ENCODE measurements at places on chromosomes 11 and 22. TPM values are rescaled to one million over a fixed set of nuclear protein-coding genes. Genes with fewer than 3 reads are reported as not detected.
A peak's percentile ranks its signal among the peaks of the same experiment; 100 is the strongest.

Gene EFEMP2
- total RNA-seq: 22.9 TPM

Gene LRRC56
- total RNA-seq: 3.4 TPM

Gene C11orf68
- total RNA-seq: 14.0 TPM

Gene SEC14L6
- total RNA-seq: 1.1 TPM

Gene LUZP2
- 25.4 TPM for total RNA-seq

Gene CHRM1
- total RNA-seq: not detected

Gene FREY1
- 2.1 TPM for total RNA-seq

Gene YPEL4
- total RNA-seq: 0.13 TPM

Gene MYBPC3
- total RNA-seq: not detected

Gene GRM5
- not detected for total RNA-seq

Gene CSTPP1
- total RNA-seq: 19.6 TPM

Gene GAS2
- total RNA-seq: 1.8 TPM

- no peaks in the 10 kb centered on the region for H3K27me3 ChIP-seq
- H3K36me3 ChIP-seq: no peaks in the 10 kb centered on the region
- no peak overlapping the region for H3K4me3 ChIP-seq
- DNase-seq: peak; percentile 25
- H3K27ac ChIP-seq: no peak overlapping the region
Measured at GRCh38 chr11:133660202-133660568, 127.9 kb upstream of the OPCML start.

DNA sequence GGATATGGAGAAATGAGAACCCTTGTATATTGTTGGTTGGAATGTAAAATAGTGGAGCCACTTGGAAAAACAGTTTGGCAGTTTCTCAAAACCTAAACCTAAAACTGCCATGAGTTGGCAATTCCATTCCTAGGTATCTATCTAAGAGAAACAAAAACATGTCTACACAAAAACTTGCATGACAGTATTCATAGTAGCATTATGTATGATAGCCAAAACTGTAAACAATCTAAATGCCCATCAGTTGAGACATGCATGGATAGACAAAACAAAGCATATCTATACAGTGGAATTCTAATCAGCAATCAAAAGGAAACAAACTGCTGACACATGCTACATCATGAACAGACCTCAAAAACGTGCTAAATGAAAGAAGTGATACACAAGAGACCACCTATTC lies 34.9 kb downstream of the TRAF6 start:
- H3K4me3 ChIP-seq: no peak overlapping the region
- no peak for DNase-seq
- no peaks in the 10 kb centered on the region for H3K4me1 ChIP-seq
- no peaks in the 10 kb centered on the region for H3K27me3 ChIP-seq

- peak overlapping the region; percentile 84 for H3K4me3 ChIP-seq
- H3K27ac ChIP-seq: no peak overlapping the region
- H3K36me3 ChIP-seq: peaks cover 21% of the 10 kb centered on the region
- peaks cover 8% of the 10 kb centered on the region for H3K4me1 ChIP-seq
- no peaks in the 10 kb centered on the region for H3K27me3 ChIP-seq
- DNase-seq: no peak
Measured at GRCh38 chr11:123431619-123432018, 1.6 kb downstream of the GRAMD1B start.

- peaks cover 8% of the 10 kb centered on the region for H3K36me3 ChIP-seq
- no peak for DNase-seq
- H3K4me1 ChIP-seq: no peaks in the 10 kb centered on the region
- H3K4me3 ChIP-seq: no peak overlapping the region
- H3K27me3 ChIP-seq: no peaks in the 10 kb centered on the region
Measured at GRCh38 chr11:111951565-111951964, 14.4 kb downstream of the DIXDC1 start.

- no peak overlapping the region for H3K27ac ChIP-seq
- DNase-seq: no peak
- no peaks in the 10 kb centered on the region for H3K27me3 ChIP-seq
- no peaks in the 10 kb centered on the region for H3K4me1 ChIP-seq
- no peak overlapping the region for H3K4me3 ChIP-seq
Measured at GRCh38 chr11:96367342-96367741, 22.4 kb downstream of the CCDC82 start.

GRCh38 chr22:45528046-45528445 lies 25.4 kb downstream of the FBLN1 start:
- no peak overlapping the region for H3K4me3 ChIP-seq
- H3K27me3 ChIP-seq: no peaks in the 10 kb centered on the region
- H3K27ac ChIP-seq: no peak overlapping the region
- no peaks in the 10 kb centered on the region for H3K4me1 ChIP-seq
- H3K36me3 ChIP-seq: peaks cover 73% of the 10 kb centered on the region

DNA sequence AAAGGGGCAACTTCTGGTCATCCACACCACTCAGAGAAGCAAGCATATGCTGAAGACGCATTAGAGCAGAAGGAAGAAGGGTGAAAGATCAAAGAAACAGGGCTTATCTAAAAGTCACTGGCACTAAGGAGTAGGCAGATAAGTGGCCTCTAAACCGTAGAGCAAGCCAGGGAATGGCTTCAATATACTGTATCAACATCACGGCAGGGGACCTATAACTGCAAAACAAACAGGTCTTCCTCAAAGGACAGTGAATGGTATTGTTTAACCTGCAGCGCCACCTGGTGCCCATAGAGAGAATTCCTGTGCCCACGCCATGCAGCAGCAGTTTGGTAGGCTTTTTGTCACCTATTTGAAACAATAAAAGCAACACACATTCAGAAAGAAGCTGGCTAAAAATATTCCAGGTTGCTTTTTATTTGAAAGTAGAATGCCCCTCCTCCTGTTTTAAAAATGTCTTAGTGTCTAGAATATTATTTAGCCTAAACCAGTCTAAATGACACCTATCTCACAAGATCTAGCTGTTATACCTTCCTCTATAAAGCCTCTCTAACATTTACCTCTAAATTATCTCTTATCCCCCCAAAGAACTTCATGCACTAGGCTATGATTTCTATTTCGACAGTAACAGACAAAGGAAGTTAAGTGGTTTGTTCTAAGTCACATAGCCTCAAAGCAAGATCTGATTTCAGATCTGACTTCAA lies 21.8 kb downstream of the SNX19 start:
- no peak overlapping the region for H3K27ac ChIP-seq
- H3K4me1 ChIP-seq: no peaks in the 10 kb centered on the region
- peak; percentile 75 for DNase-seq
- no peak overlapping the region for H3K4me3 ChIP-seq

DNA sequence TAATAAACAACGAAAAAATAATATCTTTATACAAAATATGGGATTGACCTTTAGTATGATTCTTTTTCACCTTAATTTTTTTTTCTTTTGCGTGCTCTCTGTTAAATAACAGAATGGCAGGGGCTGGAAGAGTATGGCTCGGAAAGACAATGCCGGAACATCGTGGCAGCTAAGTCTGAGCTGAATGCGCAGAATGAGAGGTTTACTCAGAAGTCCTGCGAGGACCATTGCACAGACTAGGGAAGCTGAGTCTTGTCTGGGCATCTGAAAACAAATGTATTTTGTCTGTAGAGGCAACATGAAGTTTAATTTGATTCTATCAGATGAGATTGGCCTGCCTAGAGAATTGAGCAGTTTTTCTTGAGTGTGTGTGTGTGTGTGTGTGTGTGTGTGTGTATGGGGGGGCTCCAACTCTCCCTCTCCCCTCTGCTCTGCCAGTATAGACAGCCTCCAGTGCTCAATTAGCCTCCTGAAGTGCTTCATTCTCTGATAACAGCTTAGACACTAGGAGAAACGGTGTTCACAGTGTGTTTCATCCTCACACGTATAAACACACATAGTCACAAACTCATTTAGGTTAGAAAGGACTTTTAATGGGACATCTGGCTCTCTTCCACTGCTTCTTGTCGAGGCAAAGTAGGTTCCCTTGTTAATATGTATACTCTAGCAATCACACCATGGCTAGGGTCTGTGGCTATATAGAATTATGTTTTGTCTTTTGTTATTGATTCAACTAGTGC lies 244.3 kb upstream of the SORL1-AS1 start:
- no peaks in the 10 kb centered on the region for H3K27me3 ChIP-seq
- no peaks in the 10 kb centered on the region for H3K36me3 ChIP-seq
- H3K4me1 ChIP-seq: no peaks in the 10 kb centered on the region
- no peak overlapping the region for H3K4me3 ChIP-seq
- H3K27ac ChIP-seq: no peak overlapping the region
- no peak for DNase-seq

GRCh38 chr11:134260503-134260902 lies 7.1 kb downstream of the ACAD8 start:
- H3K27ac ChIP-seq: no peak overlapping the region
- H3K27me3 ChIP-seq: no peaks in the 10 kb centered on the region
- H3K4me3 ChIP-seq: no peak overlapping the region
- peaks cover 31% of the 10 kb centered on the region for H3K36me3 ChIP-seq
- peaks cover 4% of the 10 kb centered on the region for H3K4me1 ChIP-seq
- DNase-seq: no peak

DNA sequence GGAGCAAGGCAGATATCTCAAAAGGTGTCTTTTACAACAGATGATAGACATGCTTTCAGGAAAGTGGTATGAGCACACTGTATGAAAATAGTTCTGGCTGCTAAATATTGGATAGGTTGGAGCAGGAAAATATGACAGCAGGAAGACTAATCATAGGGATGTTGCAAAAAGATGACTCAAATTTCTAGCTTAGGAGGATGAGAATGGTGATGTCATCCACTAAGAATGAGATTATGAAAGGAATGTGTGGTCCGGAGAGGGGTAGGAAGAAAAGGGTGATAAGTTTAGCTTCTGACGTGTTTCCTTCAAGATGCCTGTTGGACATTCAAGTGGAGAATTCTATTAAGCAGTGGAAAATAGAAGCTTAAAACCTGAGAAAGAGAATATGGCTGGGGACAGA lies 46.4 kb downstream of the RCN1 start:
- no peak overlapping the region for H3K4me3 ChIP-seq
- no peaks in the 10 kb centered on the region for H3K4me1 ChIP-seq
- DNase-seq: no peak
- H3K27me3 ChIP-seq: no peaks in the 10 kb centered on the region

DNA sequence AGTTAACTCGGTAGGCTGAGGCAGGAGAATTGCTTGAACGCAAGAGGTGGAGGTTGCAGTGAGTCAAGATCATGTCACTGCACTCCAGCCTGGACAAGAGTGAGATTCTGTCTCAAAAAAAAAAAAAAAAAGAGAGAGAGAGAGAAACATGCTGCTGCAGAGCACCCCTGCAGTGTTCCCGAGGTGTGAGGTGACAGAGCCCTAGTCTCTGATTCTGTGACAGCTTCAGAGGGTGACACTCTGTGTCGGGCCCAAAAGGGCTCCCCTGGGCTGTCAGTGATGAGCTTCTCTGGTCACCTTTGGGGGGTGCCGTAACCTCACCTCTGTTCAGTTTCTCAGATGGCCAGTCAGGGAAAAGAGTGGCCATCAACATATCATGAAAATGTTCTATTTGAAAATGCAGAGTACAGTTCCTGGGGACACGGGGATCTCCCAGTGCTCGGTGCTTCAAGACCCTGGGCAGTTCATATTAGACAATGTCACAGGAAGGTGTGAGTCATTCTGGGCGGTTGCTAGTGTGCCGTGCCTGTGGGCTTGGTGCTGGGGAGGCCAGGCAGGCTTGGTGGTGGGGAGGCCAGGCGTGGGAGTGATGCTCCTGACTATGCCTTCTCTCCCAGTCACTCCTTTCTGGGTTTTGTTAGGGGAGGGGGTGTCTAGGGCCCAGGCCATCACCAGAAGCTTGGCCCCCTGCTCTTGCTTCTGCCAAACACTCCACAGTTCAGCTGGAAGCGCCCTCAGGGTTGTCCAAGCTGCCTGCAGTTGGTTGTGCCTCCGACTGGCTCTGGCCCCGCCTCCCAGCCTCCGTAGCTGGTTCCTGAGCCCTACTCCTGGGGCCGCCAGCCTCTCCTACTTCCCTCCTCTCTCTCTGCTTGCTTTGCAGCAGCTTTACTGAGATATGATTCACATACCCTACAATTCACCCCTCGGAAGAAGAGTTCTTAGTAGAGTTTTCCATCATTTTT lies 52.5 kb upstream of the CLDN5 start:
- no peaks in the 10 kb centered on the region for H3K27me3 ChIP-seq
- no peaks in the 10 kb centered on the region for H3K36me3 ChIP-seq
- no peak overlapping the region for H3K4me3 ChIP-seq
- peak; percentile 58 for DNase-seq
- no peaks in the 10 kb centered on the region for H3K4me1 ChIP-seq

DNA sequence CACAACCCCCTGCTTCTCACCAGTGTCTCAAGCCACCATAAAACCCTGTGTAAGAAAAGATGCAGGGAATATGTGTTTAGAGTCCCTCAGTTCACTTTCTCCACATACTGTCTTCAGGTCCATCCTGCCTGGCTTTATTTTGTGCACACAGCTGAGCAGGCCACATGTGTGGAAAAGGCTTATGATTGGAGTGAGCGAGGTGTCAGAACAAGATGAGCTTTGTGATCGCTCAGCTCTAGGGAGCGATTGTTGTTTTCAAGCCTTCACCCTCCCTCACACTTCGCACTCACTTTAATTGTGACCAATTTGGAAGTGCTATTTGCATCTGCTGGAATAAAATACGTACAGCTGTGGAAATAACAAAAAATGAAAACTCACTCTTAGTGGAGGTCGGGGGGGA lies 931.1 kb upstream of the TENM4 start:
- no peak for DNase-seq
- H3K36me3 ChIP-seq: no peaks in the 10 kb centered on the region
- no peak overlapping the region for H3K27ac ChIP-seq
- H3K4me3 ChIP-seq: no peak overlapping the region
- no peaks in the 10 kb centered on the region for H3K4me1 ChIP-seq

GRCh38 chr11:94934362-94934761 lies 39.0 kb downstream of the CWC15 start:
- no peaks in the 10 kb centered on the region for H3K36me3 ChIP-seq
- H3K27me3 ChIP-seq: no peaks in the 10 kb centered on the region
- H3K4me1 ChIP-seq: peaks cover 8% of the 10 kb centered on the region

- DNase-seq: no peak
- no peak overlapping the region for H3K4me3 ChIP-seq
- H3K27me3 ChIP-seq: no peaks in the 10 kb centered on the region
- H3K4me1 ChIP-seq: no peaks in the 10 kb centered on the region
- no peaks in the 10 kb centered on the region for H3K36me3 ChIP-seq
- H3K27ac ChIP-seq: no peak overlapping the region
Measured at GRCh38 chr11:84389696-84390095, 1103.5 kb upstream of the CCDC90B start.

GRCh38 chr22:26887456-26887855 lies 230.1 kb downstream of the MIAT start:
- H3K27ac ChIP-seq: no peak overlapping the region
- H3K4me1 ChIP-seq: no peaks in the 10 kb centered on the region
- no peak overlapping the region for H3K4me3 ChIP-seq
- no peak for DNase-seq
- H3K27me3 ChIP-seq: no peaks in the 10 kb centered on the region
